ENCODE measurements at places on chromosomes 4 and X.

GRCh38 chr4:140945106-140945505 lies 188.2 kb downstream of the RNF150 start:
- DNase-seq = no peak

DNA sequence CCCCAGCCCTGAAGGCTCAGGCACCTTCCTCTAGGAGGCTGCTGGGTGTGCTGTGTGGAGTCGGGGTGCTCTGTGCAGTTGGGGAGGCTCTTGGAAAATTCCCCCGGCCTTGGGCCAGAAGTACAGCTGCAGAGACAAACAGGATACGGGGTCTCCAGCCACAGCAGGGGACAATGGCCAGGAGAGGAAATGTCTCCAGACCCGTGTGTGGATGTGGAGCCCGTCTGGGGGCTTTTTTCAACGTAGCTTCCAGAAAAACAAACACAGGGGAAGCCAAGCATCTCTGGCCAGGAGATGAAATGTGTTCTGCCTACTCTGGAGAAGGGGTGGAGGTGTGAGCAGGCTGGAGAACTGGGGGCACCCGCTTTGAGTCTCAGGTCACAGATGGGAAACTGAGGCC lies 3.7 kb upstream of the SH3TC1 start:
- no peak for DNase-seq

GRCh38 chr4:143558823-143559756 lies 45.6 kb downstream of the SMARCA5 start:
- DNase-seq = peak; percentile 81

GRCh38 chr4:77833126-77833724 lies 14.1 kb upstream of the CNOT6L start:
- no peak for DNase-seq

DNA sequence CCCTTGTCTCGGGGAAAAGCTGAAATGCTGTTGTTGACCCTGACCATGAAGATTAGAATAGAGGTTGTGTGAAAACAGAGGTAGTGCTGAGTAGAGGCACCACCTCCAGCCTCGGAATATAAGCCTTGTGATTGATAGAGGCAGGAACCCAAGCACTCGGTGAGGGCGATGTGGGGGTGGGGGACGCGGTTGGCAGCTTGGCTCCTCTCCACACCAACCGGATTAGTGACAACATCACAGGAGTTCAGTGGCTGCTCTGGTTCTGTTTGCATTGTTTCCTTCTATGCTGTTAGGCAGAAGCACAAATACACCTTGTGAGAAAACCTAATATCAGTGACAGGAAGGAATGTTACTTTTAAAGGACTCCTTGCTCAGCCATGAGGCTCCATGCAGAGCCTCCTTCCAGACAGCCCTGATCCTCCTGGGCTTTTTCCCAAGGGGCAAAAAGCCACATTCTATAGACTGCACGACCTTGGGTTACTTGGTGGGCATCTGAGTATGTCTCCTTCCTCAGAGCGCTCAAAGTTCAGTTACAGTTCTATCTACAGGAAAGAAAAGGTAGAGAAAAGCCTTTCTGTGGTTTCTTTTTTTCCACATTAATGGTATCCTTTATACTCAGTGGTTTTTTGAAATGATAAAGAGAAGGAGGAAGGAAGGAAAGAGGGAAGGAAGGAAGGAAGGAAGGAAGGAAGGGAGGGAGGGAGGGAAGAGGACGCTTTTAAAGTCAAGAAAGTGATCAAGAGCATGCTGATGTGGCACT lies 150.4 kb upstream of the NOCT start:
- DNase-seq = no peak

DNA sequence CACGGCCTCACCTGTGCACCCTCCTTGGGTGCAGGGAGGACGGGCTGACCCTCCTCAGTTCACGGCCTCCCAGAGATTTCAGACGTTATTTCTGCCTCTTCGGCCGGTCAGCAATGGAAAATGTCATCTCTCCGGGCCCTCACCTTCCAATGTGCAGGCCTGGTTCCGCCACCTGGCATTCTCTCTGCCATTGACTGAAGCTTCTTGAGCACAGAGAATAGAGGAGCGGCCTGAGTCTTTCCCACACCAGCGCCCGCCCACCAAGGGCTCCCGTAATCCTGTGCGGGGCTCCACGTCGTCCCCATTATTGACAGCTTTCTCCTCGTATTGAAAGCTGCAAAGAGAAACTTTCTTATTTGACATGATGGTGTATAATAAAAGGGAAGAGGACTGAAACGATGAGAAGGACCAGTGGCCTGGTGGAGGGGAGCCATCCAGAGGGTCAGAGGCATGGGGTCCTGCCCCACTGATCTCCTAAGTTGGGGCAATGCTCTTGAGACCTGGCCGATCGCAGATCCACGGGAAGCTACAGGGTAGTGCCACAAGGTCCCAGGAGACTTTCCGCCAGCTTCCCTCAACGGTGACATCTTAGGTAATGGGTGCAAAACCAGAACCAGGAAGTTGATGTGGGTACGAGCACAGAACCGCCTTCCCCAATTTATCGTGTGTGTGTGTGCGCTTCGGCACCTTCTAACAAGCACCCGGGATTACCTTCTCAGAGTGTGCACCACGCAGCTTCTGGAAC lies 20.6 kb downstream of the HTRA3 start:
- DNase-seq = no peak

GRCh38 chr4:8846826-8847225 lies 24.8 kb downstream of the HMX1 start:
- DNase-seq = no peak

- no peak for DNase-seq
These were observed 1976.7 kb upstream of the ADGRL3 start for GRCh38 chr4:59223292-59223941.

DNA sequence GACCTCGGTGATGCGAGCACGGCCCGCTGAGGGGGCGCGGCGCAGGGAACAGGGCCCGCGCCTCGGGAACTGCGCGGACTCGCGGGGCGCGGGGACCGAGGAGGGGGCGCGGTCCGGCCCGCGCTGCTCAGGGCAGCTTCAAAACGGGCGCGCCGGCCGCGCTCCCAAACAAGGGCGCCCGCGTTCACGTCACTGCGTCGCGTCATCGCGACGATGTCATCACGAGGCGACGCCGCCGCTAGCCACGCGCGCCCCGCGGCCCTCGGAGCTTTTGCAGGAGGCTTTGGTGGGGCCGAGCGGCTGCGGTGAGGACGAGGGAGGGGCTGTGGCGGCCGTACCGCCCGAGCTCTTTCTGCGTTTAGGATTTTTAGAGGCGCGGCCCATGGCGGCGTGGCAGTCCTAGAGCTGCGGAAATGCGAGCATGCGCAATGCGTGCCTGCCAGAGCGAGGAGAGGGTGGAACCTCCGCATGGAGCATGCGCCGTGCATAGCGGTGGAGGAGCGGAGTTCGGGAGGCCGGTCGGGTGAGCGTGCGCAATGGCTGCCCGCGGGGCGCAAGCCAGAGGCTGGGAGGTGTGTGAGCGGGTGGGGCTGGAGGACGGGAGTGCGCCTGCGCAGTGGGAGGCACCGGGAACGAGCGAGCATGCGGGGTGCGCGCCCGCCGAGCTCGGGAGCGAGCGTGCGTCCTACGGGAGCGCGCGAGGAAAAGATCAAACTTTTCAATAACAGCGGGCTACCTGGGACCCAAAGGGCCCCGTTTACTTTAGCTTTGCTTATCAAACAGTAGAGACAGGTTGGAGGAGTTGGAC lies at the start of gene PPP2R3B:
TSS of gene PPP2R3B (minus strand) at position 140 of the 808 bp plus-strand sequence. CDS start 216 bp downstream, outside the sequence.
- peak; percentile 100 for DNase-seq

DNA sequence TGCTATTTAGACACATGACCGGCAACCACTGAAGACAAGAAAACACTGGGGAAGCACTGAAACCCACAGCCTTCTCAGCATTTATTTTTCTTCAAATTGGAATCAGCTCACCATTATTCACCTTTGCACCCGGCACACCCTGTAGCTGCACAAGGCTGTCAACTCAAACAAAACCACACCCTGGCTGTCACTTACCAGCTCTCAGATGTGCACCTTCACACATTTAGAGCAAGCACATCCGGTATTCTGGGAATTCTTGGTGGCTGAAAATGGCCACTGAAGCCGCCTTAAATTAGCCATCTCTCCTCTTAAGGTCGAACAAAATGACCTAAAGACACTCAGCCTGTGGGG lies 5.9 kb downstream of the ZFYVE28 start:
- no peak for DNase-seq

- DNase-seq = no peak
These were observed 43.0 kb downstream of the TFDP3 start for GRCh38 chrX:133175162-133175561.

DNA sequence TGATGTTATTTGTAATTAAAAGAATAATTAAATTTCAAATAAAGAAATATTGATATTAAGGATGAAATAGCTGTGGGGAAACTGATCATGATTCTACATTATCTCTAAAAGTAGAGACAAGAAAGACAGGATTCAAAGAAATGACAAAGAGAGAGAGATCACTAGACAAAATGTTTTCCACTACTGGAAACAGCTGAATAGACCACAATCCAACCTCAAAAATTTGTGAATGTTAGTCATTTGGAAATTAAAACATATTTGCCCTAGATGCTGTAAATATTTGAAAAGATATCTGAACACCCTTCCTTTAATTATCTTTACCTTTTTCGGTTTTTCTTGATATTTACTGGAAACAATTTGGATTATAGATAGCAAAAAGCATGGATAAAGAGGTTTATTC lies 414.9 kb downstream of the CENPC start:
- DNase-seq = no peak

- no peak for DNase-seq
These were observed 58.8 kb downstream of the SHROOM2 start for GRCh38 chrX:9844936-9845577.

DNA sequence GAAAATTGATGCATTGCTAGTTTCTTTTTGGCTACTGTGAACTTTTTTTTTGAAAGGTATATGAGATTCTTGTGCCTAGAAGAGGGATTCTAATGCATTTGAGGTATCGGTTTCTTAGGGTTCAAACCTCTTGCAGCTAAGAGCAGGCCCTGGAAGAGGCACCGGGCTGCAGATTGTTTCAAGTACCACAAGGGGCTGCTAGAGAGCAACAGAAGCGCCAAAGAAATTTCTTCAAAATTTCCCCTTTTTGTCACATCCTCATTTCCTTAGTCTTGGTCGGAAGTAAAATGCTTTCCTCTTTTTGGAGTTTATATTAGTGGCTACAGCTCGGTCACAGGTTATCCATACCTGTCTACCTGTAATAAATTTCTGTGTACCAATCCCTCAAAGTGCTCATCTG lies 89.8 kb downstream of the PDGFRA start:
- DNase-seq = peak; percentile 71

DNA sequence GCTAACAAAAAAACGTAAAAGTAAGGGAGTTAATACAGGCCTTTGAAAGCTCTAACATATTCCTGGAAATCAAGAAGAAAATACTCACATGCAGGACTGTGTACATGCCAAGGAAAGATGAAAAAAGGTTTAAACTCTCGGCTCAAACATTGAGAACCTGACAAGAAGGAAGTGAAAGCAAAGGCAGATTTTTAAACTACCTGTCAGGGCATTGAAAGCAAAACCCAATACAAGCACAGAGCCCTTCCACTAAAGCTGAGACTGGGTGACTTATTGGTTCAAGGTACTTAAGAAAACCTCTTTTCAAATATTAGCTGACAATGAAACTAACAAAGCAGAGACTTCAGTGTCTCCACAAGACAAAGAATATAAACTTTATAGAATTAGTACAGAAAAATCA lies 313.0 kb upstream of the GRID2 start:
- DNase-seq = no peak

DNA sequence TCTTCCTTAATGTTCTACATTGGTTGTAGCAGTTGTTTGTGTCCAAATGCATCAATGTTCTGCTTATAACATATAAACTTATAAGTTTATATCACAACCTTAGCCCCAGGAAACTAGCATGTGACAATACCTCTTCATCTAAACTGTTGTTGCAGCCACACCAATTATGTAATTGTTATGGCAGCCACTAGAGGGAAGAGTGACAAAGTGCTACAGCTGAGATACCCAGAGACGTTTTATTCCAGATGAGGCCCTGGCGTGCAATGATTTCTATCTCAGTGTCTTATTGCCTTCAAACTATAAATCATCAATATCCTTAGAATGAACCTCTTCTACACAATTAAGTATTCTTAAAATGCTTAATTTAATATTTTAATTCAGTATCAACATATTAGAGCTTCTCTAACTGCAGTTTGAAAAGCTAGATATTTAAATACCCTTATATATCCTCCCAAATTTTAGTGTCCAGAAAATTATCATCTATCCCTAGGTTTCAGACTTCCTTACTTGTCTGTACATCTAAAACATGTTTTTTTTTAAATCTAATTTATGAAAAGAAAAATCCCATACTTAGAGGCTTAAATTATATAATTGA lies 171.6 kb downstream of the PCDH10 start:
- peak; percentile 6 for DNase-seq

- DNase-seq = no peak
These were observed 91.4 kb downstream of the BCOR start for GRCh38 chrX:40006106-40007017.

- DNase-seq = no peak
These were observed 22.8 kb downstream of the MEPE start for GRCh38 chr4:87855559-87855958.

GRCh38 chrX:19799319-19800182 lies 87.8 kb downstream of the SH3KBP1 start:
- peak; percentile 39 for DNase-seq

Data from AG08396 (cell line).